ENCODE measurements at places on chromosomes 7 and 10.
A peak's percentile ranks its signal among the peaks of the same experiment; 100 is the strongest.

DNA sequence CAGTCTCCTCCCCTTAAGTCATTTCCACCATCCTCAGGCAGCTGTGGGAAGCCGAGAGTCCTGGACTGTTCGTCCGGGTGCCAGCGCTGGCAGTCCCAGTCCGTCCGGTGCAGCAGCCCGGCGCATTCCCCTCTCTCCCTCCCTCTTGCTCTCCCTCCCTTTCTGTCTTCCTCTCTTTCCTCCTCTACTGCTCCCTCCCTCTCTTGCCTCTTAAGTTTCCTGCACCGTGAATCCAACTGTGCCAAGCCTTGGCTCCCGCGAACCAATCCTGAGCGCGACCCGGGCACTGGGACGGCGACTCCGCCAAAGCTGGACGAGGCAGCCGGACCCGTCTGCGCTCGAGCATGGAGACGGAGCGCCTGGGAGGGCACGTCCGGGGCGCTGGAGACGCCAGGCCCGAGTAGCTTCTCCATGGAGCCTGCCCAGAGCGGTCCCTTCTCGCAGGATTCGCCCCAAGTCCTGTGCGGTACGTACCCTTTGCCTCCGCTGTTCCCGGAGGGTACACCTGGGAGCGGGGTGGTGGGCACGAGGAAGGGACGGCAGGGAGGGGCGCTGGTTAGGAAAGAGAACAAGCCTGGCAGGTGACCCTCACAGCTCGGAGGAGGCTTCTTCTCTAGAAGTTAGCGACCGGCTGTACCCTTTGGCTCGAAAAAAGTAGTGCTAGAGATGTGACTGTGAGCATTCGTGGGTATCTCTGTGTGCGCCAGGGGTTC is 1.0 kb downstream of the NXPH1 start:
- DNase-seq: no peak

GRCh38 chr7:48971173-48971572 is 46.8 kb downstream of the CDC14C start:
- DNase-seq: no peak

GRCh38 chr7:114645451-114645850 is 230.8 kb downstream of the FOXP2 start:
- DNase-seq: peak; percentile 63

DNA sequence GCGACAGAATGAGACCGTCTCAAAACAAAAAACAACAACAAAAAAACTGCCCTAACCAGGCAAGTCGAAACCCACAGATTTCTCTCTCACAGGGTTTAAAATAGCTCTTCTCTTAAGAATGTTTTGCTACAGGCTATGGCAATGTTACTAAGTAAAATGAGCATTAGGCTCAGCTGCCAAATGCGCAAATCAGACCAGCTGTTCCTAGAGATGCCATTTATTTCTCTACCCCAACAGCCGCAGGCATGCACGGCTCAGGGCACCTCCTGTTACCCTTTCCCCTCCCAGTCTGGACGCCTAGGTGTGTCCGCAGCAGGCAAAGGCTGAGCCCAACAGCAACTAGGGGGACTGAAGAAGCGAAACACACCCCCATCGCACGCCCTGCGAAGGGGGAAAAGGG is 168.3 kb upstream of the MBL2 start:
- no peak for DNase-seq

- no peak for DNase-seq
Observed at GRCh38 chr7:134768243-134768642, 11.2 kb upstream of the CALD1 start.

- no peak for DNase-seq
Observed at GRCh38 chr7:93913197-93913596, 6.8 kb downstream of the GNGT1 start.

DNA sequence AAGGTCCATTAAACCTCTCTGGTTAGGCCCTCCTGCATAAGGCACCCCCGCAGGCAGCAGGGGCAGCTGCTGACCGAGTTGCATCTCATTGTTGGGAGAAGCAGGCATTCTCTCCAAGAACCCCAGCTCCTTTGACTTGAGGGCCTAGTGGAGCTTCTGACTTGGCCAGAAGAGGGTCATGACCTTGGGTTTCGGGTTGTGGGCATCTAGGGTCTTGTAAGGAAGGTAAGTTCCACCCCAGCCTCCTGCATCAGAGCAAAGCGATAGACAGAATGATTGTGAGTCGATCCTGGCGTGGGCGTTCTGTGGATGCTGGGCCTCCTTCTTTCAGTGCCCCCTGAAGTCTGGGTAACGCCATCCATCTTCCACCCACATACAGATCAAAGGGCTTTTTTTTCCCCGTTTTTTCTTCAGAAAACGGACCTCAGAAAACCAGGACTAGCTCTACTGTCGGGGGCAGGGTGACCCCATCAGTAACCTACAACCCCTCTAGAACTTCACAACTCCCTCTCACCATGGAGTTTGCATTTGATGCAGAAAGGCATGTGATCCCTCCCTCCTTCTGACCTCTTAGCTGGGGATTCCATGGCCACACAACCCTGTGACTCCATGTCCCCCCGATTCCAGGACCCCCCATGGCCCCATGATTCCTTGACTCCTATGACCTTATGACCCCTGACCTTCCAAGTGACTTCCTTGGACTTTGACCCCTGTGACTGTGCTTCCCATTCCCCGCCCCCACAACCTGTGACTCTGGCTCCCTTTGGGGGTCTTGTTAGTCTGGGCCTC is 3.0 kb downstream of the SEMA4G start:
- DNase-seq: no peak
